ENCODE measurements at places on chromosomes 2 and 18. TPM values are rescaled to one million over a fixed set of nuclear protein-coding genes. Genes with fewer than 3 reads are reported as not detected.

Gene CGREF1
- 6.9 TPM for polyA plus RNA-seq

Gene SPAG16
- 24.3 TPM for polyA plus RNA-seq

Gene RAD51AP2
- not detected for polyA plus RNA-seq

DNA sequence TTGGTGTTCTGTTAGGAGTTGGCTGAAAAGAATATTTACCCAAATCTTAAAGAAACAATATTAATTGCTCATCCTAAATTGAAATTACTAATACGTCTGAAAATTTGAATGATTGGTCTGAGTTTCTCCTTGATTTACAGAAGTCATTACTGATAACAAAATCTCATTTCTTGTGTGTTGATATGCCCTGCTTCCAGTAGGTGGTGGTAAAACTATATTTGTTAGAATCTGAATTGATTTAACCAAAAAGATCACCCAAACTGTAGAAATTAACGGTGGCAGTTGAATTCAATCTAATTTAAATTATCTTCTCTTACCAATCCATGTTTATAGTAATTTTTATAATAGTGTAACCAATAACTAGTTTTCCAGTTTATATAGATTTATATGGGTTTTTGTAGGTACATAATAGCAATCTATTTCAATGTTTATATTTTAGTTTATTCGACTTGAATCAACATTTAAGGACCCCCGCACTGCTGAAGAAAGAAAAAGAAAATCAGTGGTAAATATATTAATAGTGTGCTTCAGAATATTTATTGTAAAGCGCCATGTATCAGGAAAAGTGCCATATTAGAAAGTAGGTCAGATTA, 38.3 kb downstream of the PAPOLG start:
- peaks cover 5% of the 10 kb centered on the region for H3K36me3 ChIP-seq
- H3K4me3 ChIP-seq: no peak overlapping the region
- no peaks in the 10 kb centered on the region for H3K4me1 ChIP-seq
- no peak for DNase-seq
- H3K27me3 ChIP-seq: no peaks in the 10 kb centered on the region

GRCh38 chr18:58646334-58646862, 17.5 kb upstream of the ALPK2 start:
- H3K27ac ChIP-seq: no peak overlapping the region
- no peak for DNase-seq
- H3K27me3 ChIP-seq: no peaks in the 10 kb centered on the region
- H3K4me3 ChIP-seq: no peak overlapping the region
- no peaks in the 10 kb centered on the region for H3K36me3 ChIP-seq
- no peaks in the 10 kb centered on the region for H3K4me1 ChIP-seq

GRCh38 chr18:57439985-57440330, 4.8 kb downstream of the ONECUT2 start:
- no peak for DNase-seq
- no peak overlapping the region for H3K4me3 ChIP-seq
- H3K27ac ChIP-seq: no peak overlapping the region

GRCh38 chr2:189142893-189143759, 36.4 kb downstream of the COL5A2 start:
- no peaks in the 10 kb centered on the region for H3K27me3 ChIP-seq
- no peak overlapping the region for H3K27ac ChIP-seq
- H3K36me3 ChIP-seq: no peaks in the 10 kb centered on the region

DNA sequence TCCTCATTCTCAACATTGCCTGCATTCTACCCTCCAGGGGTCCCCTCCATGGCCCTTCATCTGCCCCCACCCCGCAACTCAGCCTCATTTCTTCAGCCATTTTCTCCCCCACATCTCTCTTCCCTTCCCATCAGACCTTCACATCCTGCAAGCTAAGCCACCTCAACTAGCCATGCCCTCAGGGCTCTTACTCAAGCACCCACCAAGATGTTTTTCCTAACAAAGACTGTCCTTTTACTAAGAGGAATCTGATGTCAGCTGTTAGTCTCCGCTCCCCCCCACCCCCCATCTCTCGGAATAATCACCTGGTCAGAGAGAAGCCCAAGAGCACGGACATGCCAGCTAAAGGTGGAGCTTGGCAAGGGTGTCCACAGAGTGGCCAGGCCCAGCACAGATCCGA, 4.7 kb upstream of the CAPN10 start:
- H3K36me3 ChIP-seq: no peaks in the 10 kb centered on the region
- H3K27ac ChIP-seq: no peak overlapping the region
- no peaks in the 10 kb centered on the region for H3K4me1 ChIP-seq
- no peak overlapping the region for H3K4me3 ChIP-seq

DNA sequence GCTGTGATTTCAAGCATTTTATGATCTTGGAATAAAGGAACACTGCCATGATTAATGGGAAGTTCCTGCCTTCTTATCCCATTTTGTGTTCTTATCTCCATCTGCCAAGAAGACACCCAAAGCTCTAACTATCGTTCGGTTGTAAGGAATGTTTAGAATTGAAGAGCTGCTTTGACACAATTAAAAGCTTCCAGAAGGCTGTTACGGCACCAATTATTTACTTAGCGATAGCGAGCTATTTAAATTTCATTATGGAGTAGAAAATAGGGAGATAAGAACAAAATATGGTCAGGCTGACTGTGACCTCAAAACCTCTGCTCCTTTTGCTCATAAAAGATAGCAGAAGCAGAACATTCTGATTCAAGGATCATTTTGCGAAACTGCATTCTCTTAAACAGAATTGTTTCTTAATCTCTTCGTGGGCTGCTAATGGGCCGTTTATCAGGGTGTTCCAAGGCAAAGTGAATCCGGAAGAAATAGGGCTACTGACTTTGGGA, 101.6 kb downstream of the SLC4A3 start:
- H3K27ac ChIP-seq: no peak overlapping the region
- no peaks in the 10 kb centered on the region for H3K4me1 ChIP-seq

All from aorta (tissue), 5 donors.